ENCODE measurements at places on chromosomes 4 and X.

- no peaks in the 10 kb centered on the region for H3K4me1 ChIP-seq
- H3K27ac ChIP-seq, result no peak overlapping the region
- peaks cover 7% of the 10 kb centered on the region for H3K36me3 ChIP-seq
- no peak for DNase-seq
These were observed 101.1 kb downstream of the PHOX2B start for GRCh38 chr4:41647383-41647782.

DNA sequence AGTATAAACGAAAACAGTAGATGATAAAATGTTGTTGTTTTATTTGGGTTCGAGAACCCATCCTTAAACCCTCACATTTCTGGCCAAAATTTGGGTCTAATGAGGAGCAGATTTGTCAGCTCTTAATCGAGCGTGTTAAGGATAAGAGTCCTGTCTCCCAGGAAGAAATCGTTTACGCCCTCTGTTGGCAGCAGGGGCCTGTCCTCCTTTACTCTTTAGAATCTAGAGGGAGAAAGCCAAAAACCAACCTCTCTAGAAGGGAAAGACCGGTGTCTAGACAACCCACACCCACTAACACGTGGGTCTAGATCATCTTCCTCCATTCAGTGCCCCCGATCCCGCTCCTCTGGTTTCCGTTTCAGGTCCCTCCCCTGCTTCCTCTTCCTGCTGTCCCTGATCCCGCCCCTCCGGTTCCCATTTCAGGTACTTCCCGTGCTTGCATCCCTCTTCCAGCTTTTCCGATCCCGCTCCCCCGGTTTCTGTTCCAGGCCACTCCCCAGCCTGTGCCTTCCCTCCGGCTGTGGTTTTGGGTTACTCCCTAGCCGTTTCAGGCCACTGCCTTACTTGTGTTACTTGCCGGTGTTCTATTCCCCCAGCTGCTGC, 339.1 kb downstream of the PAPSS1 start:
- H3K27me3 ChIP-seq, result no peaks in the 10 kb centered on the region
- no peak overlapping the region for H3K27ac ChIP-seq
- H3K36me3 ChIP-seq, result no peaks in the 10 kb centered on the region
- no peaks in the 10 kb centered on the region for H3K4me1 ChIP-seq

- no peak for DNase-seq
- H3K27me3 ChIP-seq, result no peaks in the 10 kb centered on the region
- H3K36me3 ChIP-seq, result no peaks in the 10 kb centered on the region
- no peak overlapping the region for H3K27ac ChIP-seq
- H3K4me1 ChIP-seq, result no peaks in the 10 kb centered on the region
- H3K4me3 ChIP-seq, result no peak overlapping the region
These were observed 5.3 kb upstream of the SMIM10 start for GRCh38 chrX:134985479-134985878.

GRCh38 chrX:40266490-40267333, 169.0 kb upstream of the BCOR start:
- no peaks in the 10 kb centered on the region for H3K4me1 ChIP-seq
- no peaks in the 10 kb centered on the region for H3K36me3 ChIP-seq
- no peak overlapping the region for H3K4me3 ChIP-seq
- H3K27me3 ChIP-seq, result no peaks in the 10 kb centered on the region

DNA sequence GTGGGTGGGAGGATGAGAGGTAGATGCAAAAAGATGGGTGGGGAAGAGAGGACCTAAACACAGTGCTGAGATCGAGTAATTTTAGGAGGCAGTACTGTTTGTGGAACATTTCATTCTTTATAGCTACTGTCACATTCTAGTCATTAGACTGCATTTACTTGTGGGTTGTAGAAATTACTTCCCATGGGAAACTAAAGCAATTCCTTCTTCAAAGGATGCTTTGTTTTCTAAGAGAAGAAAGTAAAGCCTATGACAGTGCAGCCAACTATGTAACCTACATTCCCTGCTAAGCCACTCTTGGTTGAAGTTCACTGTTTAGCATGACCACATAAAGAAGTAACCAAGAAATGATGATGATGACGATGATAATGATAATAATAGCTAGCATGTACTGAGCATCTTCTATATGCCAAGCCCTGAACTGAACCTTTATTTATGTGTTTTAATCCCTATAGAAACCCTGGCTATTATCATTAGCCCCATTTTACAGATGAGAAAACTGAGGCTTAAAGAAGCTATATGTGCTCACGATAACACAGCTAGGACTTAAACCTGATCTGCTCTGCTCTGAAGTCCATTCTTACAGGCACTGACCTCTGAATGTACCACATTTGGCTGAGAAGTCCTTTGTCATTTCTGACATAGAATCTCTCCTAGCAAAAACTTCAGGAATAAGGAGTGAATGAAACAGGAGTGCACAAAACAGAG, 114.5 kb upstream of the KIT start:
- no peaks in the 10 kb centered on the region for H3K27me3 ChIP-seq
- DNase-seq, result no peak
- no peaks in the 10 kb centered on the region for H3K36me3 ChIP-seq
- no peak overlapping the region for H3K27ac ChIP-seq
- H3K4me1 ChIP-seq, result no peaks in the 10 kb centered on the region
- no peak overlapping the region for H3K4me3 ChIP-seq

GRCh38 chr4:41792166-41792565, 43.6 kb upstream of the PHOX2B start:
- no peak overlapping the region for H3K27ac ChIP-seq
- no peaks in the 10 kb centered on the region for H3K27me3 ChIP-seq
- H3K4me1 ChIP-seq, result no peaks in the 10 kb centered on the region
- H3K4me3 ChIP-seq, result no peak overlapping the region
- H3K36me3 ChIP-seq, result no peaks in the 10 kb centered on the region
- no peak for DNase-seq

DNA sequence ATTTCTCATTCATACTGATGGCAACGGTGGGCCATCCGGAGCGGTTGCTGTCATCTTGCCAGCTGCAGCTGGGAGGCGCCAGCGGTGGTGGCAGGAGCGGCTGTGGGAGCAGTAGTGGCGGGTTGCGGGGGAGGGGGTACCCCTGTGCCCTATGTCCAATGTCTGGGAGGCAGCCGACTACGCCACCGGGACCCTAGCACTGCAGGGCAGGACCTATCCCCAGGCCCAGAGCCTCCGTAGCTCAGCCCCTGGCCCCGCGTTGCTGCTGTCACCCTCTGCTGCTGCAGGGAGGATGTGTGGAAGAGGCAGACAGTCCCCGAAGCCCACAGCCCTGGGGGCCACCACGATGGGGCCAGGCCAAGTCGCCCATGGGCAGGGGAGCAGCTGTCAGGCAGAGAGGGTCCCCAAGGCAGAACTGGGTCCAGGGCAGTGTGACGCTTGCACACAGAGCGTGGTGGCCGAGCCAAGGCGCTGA, 10.0 kb upstream of the SPP1 start:
- no peaks in the 10 kb centered on the region for H3K27me3 ChIP-seq
- H3K27ac ChIP-seq, result no peak overlapping the region
- no peaks in the 10 kb centered on the region for H3K36me3 ChIP-seq
- H3K4me1 ChIP-seq, result no peaks in the 10 kb centered on the region

- no peak overlapping the region for H3K27ac ChIP-seq
- H3K4me1 ChIP-seq, result no peaks in the 10 kb centered on the region
- no peak for DNase-seq
These were observed 9.5 kb upstream of the BEX1 start for GRCh38 chrX:103073467-103073866.

- H3K4me3 ChIP-seq, result no peak overlapping the region
- no peak for DNase-seq
- H3K4me1 ChIP-seq, result no peaks in the 10 kb centered on the region
- no peak overlapping the region for H3K27ac ChIP-seq
- no peaks in the 10 kb centered on the region for H3K27me3 ChIP-seq
These were observed 17.9 kb downstream of the NAT8L start for GRCh38 chr4:2076908-2077536.

- no peaks in the 10 kb centered on the region for H3K4me1 ChIP-seq
- no peaks in the 10 kb centered on the region for H3K27me3 ChIP-seq
- no peak overlapping the region for H3K4me3 ChIP-seq
- H3K27ac ChIP-seq, result no peak overlapping the region
- no peaks in the 10 kb centered on the region for H3K36me3 ChIP-seq
These were observed 102.9 kb upstream of the PAQR3 start for GRCh38 chr4:79042079-79042674.

DNA sequence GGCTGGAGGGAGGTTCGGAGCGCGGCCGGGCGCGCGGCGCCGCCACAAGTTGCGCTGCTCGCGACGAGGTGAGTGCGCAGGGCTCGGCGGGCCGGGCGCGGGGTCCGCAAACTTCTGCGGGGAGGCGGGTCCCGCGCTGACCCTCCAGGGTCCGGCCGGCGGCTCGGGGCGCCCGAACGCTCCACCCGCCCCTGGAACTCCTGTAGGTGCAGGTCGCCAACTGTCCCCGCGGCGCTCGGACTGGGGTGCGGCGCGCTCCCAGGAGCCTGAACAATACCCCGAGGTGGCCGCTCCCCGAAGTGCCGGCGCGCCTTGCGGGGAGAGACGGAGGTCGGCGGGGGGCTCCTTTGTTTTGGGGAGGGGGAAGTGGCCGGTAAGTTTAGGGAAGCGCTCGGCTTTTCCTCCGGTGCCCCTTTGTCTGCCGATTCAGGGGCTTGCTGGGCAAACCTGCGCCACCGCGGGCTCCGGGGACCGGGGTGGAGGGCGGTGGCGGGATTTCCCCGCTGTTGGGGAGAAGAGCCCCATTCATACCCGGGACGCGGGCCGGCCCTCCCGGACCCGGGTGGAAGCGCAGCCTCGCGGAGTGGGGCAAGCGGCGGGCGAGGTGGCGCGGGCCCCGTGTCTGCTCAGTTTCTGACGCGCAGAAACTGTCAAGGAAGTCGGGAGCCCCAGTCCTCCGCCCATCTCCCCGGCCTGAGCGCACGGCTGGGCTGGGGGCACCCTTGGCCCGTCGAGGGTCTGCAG, 694 bp downstream of the TBL1X start:
- H3K27ac ChIP-seq, result peak overlapping the region; percentile 82
- no peaks in the 10 kb centered on the region for H3K4me1 ChIP-seq
- H3K4me3 ChIP-seq, result peak overlapping the region; percentile 95
- peak; percentile 55 for DNase-seq
- H3K36me3 ChIP-seq, result no peaks in the 10 kb centered on the region

GRCh38 chrX:1527457-1527856, 9.5 kb downstream of the P2RY8 start:
- no peaks in the 10 kb centered on the region for H3K36me3 ChIP-seq
- no peak overlapping the region for H3K27ac ChIP-seq
- H3K4me3 ChIP-seq, result no peak overlapping the region
- no peaks in the 10 kb centered on the region for H3K27me3 ChIP-seq

DNA sequence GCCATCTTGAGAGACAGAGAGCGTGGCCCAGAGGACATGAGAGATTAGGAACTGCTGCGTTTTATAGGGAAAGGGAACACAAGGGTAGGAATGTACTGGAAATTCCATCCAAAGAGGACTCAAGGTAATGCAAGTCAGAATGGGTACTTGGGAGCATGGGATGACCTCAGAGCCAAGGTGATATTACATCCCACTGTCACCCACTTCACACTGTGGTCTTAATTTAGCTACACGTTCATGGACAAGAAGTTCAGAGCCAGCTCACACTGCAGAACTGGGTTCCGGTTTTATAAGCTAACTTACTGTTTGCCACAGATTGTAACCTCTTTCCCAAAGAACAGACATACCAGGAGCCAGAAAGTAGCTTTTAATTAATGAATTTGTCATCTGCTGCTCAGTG, 244.7 kb downstream of the CBR4 start:
- no peak overlapping the region for H3K4me3 ChIP-seq
- H3K4me1 ChIP-seq, result no peaks in the 10 kb centered on the region
- H3K36me3 ChIP-seq, result no peaks in the 10 kb centered on the region

GRCh38 chr4:52627876-52628275, 31.2 kb downstream of the USP46 start:
- peaks cover 7% of the 10 kb centered on the region for H3K4me1 ChIP-seq
- DNase-seq, result no peak
- no peaks in the 10 kb centered on the region for H3K27me3 ChIP-seq
- peaks cover 3% of the 10 kb centered on the region for H3K36me3 ChIP-seq
- H3K27ac ChIP-seq, result peak overlapping the region; percentile 70
- no peak overlapping the region for H3K4me3 ChIP-seq

GRCh38 chrX:100609591-100609990, 24.9 kb downstream of the TNMD start:
- no peak for DNase-seq
- no peaks in the 10 kb centered on the region for H3K27me3 ChIP-seq
- no peaks in the 10 kb centered on the region for H3K36me3 ChIP-seq
- H3K27ac ChIP-seq, result no peak overlapping the region
- no peaks in the 10 kb centered on the region for H3K4me1 ChIP-seq

- no peaks in the 10 kb centered on the region for H3K36me3 ChIP-seq
- DNase-seq, result no peak
- H3K27ac ChIP-seq, result no peak overlapping the region
- no peaks in the 10 kb centered on the region for H3K4me1 ChIP-seq
- H3K4me3 ChIP-seq, result no peak overlapping the region
These were observed 12.1 kb downstream of the SLC7A11 start for GRCh38 chr4:138230048-138230447.

GRCh38 chr4:123671636-123672404, 275.2 kb downstream of the SPRY1 start:
- no peak overlapping the region for H3K27ac ChIP-seq
- no peaks in the 10 kb centered on the region for H3K27me3 ChIP-seq
- H3K4me1 ChIP-seq, result no peaks in the 10 kb centered on the region
- H3K4me3 ChIP-seq, result no peak overlapping the region

DNA sequence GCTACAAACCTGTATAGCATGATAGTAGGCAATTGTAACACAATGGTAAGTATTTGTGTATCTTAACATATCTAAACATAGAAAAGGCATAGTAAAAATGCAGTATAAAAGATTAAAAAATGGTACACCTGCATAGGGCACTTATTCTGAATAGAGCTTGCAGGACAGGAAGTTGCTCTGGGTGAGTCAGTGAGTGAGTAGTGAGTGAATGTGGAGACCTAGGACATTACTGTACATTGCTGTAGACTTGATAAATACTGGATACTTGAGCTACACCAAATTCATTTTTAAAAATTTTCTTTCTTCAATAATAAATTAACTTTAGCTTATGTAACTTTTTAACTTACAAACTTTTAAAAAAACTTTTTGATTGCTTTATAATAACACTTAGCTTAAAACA, 68.2 kb upstream of the MAML3 start:
- H3K27me3 ChIP-seq, result no peaks in the 10 kb centered on the region
- H3K4me1 ChIP-seq, result no peaks in the 10 kb centered on the region
- no peak overlapping the region for H3K27ac ChIP-seq
- DNase-seq, result no peak
- H3K36me3 ChIP-seq, result no peaks in the 10 kb centered on the region
- H3K4me3 ChIP-seq, result no peak overlapping the region

DNA sequence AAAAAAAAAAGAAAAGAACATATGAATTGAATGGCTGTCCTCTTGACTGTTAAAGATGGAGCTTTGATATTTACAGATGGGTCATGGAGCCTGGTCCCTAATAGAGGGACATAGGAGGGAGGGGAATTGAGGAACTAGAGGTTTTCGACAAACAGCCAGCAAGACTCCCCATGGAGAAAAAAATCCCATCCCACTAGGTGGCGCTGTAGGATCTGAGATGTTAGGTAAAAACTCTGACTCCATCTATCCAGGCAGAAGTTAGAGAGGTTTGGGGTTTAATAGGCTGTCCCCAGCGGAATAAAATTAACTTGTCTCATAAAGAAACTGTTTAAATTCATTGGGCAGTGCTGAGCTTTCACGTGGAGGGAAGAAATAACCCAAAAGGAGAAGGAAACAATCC, 45.9 kb downstream of the HMGB2 start:
- no peak for DNase-seq
- no peak overlapping the region for H3K4me3 ChIP-seq
- no peaks in the 10 kb centered on the region for H3K27me3 ChIP-seq
- no peak overlapping the region for H3K27ac ChIP-seq
- H3K4me1 ChIP-seq, result peaks cover 2% of the 10 kb centered on the region

- H3K4me3 ChIP-seq, result no peak overlapping the region
- H3K36me3 ChIP-seq, result no peaks in the 10 kb centered on the region
- no peaks in the 10 kb centered on the region for H3K4me1 ChIP-seq
- H3K27me3 ChIP-seq, result no peaks in the 10 kb centered on the region
- no peak overlapping the region for H3K27ac ChIP-seq
These were observed 1.2 kb upstream of the CLOCK start for GRCh38 chr4:55547918-55548317.
